ENCODE measurements at places on chromosomes 4 and X.

DNA sequence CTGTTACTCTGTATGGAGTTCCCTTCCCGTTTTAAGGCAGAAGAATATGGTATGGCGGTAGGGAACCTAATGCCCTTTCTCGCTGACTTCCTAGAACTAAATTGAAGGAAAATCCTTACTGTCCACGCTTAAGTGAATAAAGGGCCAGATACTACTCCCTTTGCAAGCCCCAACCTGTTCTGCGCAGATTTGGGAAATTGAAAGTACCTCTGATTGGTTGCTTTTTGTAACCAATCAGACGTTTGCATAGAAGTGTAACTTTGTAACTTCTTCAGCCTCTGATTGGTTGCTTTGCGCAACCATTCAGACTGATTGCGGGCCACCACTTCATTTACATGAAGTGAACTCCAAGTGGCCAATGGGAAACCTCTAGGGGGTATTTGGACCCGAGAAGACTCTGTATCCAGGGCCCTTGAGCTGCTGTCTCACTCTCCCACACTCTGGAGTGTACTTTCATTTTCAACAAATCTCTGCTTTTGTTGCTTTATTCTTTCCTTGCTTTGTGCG, 1.2 kb upstream of the TMEM33 start:
- DNase-seq, result no peak

DNA sequence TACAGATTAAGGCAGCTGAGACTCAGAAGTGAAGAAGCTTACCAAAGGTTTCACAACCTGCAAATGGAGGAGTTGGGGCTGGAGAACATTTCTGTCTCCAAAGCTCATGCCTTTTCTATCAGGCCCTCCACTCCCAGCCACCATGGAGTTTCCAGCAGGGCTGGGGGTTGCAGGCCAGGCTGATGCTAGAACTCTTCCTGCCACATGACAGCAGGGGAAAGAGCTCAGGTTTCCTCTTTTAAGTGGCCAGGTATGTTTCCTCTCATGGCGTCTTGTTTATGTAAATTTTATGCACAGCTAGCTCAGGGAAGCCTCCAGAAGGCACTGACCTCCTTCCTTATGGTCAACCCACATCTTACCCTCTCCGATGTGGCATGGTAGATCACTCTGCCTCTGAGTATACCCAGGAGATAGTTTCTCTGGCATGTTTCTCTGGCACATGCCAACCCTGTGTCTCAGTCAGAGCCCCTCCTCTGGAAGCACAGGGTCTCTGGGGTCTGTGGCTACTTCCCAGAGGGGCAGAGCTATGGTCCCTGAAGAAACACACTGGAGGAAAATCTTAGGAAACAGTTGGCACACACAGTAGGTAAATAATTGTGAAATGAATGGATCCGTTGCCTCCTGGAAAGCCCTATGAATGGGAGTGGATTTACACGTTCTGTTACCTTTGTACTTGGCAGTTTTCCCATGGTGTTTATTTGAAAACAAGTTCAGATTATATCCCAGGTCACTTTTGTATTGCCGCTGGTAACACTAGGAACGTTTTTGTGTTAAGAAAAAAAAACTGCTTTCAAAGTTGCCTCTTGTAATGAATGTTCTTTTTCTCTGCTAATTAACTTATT, 28.9 kb downstream of the PDK3 start:
- DNase-seq, result no peak

GRCh38 chr4:3680656-3681055, 85.5 kb upstream of the ADRA2C start:
- DNase-seq, result no peak

- DNase-seq, result no peak
These were observed 10.9 kb upstream of the WFS1 start for GRCh38 chr4:6258741-6259140.

DNA sequence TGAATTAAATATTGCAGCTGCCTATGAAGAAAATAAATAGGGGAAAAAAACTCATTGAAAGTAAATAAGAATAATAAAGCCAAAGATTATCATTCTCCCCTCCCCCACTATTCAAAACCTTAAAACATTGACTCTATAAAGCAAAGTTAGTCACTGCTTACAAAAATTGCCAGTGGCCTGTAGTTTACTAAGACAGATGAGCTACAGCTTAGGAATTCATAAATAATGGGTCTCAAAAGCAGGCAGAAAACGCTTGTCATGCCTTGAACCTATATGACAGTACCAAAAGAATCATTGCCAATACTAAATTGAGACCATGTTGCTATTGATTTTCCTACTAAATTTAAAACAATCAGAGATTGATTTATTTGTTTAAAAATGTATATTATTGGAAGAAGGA, 78.9 kb downstream of the SLC10A7 start:
- DNase-seq, result no peak

DNA sequence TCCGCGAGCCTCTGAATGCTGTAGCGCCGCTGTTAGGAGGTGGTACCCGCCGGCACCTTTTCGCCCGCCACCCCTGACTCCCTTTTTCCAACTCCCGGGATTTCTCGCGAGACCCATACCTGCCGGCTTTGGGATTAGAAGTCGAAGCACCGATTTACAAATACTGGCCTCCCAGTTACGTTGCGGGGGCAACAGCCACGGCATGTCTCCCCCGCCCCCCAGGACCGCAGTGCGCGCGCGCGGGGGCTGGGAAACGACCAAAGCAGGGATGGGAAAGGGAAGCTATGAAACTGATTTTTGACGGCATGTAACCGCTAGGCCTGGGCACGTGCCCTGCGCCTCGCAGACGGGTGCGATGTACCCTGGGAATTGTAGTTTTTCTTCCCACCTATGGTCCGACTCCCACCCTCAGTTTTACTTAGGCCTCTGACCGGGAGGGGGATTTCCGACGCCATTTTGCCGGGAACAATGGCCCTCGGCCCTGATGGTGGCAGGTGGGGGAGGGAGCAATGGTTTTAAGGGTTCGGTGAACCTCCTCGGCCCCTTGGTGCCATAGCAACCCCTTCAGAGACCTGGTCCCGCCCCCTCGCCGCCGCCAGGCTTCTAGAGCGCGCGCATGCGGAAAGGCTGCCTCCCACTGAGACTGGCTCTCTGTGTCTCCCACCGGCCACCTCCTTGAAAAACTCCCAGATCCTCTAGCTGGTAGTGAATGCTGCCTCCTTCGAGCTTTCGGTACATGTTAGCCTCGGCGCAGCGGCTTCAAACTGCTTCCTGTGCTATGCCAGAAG, 772 bp upstream of the WNK3 start:
- DNase-seq, result peak; percentile 36

DNA sequence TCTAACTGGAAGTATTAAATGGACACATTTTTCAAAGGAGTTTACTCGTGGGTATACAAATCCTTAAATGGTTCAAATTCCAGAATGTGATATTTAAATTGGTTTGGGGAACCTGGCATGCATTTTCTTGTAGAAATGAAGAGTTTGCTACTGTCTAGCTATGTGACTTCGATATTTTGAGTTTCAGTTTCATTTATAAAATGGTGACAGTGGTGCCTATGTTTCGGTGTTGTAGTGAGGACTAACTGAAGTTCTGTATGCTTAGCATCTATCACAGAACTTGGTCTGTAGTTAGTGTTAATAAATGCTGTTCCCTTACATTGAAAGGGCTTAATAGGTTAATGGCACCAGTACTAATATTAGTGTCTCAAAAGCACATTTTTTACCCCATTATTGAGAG, 29.4 kb downstream of the TRPC5 start:
- DNase-seq, result no peak

DNA sequence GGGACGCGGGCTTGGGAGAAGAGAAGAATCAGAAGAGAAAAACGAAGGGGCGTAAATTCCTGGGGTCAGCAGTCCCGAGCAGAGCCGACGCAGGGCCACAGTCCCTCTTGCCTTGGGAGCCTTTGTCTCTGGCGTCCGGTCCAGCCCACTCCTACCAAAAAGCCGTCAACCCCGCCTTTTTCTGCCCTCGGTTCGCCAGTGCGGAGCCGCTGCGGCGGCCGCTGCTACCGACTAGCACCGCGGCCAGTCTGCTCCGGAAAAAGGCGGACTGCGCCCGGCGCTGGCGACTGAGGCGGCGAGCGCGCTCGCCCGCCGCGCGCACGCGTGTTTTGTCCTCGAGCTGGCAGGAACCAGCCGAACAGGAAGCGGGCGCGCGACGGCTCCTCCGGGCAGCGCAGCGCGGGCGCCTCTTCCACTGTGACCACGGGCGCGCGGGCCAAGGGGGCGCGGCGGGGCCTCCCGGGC, 502 bp downstream of the HNRNPDL start:
- DNase-seq, result no peak

GRCh38 chr4:22635692-22636091, 57.0 kb upstream of the GBA3 start:
- no peak for DNase-seq

- DNase-seq, result no peak
These were observed 224.5 kb upstream of the AGTR2 start for GRCh38 chrX:115946059-115946458.

- no peak for DNase-seq
These were observed 80.3 kb upstream of the HHIP start for GRCh38 chr4:144565527-144566195.

DNA sequence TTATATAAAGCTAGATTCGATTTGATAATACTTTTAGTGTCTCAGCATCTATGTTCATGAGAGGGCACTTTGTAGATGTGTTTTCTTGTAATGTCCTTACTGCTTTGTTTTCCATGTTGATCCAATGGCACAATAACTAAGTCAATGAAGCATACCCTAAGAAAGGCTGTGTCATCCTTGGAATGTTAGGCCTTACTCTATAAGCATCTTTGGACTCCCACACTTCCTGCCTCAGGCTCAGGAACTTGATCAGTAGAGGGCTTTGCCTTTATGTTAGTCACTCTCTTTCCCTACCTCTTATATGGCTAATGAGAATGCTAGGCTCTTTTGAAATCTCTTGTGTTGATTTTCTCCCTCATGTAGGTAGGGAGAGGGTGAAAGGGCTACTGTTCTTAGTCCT, 33.2 kb upstream of the EDA2R start:
- no peak for DNase-seq

DNA sequence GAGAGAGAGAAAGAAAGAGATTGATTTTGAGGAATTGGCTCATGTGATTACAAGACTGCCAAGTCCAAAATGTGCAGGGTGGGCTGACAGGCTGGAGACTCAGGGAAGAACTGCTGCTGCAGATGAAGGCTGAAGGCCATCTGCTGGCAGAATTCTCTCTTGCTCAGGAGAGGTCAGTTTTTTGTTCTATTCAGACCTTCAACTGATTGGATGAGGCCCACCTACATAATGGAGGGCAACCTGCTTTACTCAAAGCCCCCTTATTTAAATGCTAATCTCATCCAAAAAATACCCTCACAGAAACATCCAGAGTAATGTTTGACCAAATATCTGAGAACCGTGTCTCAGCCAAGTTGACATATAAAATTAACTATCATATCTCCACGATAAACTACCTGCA, 38.2 kb upstream of the MAMLD1 start:
- DNase-seq, result no peak

GRCh38 chr4:55635282-55635681, 816 bp downstream of the NMU start:
- no peak for DNase-seq

- DNase-seq, result peak; percentile 21
These were observed 31.7 kb downstream of the RNF212 start for GRCh38 chr4:1081689-1082040.
